ENCODE measurements at places on chromosomes 2 and 18.

GRCh38 chr2:70340761-70341476, 39.1 kb upstream of the FAM136A start:
- peak; percentile 62 for DNase-seq

DNA sequence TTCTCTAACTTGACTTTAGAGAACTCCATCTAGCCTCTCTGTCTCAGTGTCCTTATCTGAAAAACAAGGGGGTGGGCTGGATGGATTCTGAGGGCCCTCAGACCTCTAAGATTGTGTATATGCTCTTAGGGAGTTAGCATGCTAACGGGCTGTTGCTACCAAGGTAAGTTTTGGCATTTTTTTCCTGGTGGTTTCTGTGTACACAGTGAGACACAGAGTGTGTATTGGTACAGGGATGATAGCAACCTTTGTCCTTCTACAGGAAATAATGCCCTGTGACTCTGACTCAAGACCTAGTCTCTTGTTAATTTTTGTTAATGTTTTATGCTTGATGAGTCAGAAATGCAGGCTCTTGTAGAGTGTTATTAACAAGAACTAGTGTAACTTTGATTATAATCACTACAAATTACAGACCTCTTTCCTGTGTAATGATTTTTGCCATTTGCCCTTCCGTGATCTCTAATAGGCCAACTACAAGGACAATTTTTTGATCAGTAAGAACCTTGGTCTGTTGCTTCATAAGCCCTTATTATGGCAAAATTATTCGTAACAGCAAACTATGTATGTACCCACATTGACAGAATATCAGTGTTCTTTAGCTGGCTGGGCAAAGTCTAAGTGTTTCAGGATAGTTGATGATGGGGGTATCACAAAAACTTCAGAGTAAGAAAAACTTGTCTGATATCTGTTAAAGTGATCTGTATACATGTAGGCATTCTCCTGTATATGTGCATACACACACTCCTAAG, 89.7 kb downstream of the SPTBN1 start:
- DNase-seq = no peak

- DNase-seq = no peak
These were observed 34.5 kb downstream of the FARP2 start for GRCh38 chr2:241390301-241391206.

GRCh38 chr2:6352906-6353515, 512.7 kb downstream of the CMPK2 start:
- no peak for DNase-seq

DNA sequence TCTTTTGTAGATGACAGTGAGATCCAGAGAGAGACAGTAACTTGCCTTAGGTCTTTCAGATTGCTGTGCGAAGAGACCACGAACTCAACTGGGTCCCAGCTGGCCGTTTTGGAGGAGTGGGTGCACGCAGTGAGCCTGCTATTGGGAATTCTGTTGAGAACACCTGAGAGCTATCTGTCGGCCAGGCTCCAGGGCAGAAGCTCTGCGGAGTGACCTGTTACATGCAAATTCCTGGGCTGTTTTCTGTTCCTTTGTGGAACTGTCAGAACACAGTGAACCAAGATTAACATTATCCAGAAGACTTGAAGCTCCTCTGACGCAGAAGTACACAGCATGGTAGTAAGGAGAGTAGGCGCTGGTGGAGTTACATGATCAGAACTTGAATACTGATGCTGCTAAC, 99.5 kb upstream of the LMAN1 start:
- DNase-seq = no peak

DNA sequence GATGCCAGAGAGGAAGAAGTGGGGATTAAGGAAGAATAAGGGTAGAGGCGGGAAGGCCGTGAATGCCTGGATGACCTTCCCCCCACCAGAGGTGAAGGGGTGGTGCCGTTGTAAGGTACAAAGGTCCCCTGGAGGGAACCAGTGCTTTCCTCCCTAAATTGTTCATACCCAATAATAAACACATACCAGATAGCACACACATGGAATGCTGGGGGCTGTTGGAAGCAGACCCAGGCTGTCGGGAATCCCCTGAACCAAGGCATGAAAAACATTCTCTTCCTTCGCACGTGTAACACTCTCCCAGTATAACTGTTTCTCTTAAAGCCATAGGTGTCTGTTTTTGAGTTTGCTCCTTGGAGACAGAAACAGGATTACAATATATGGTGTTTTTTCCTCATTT, 107.1 kb upstream of the CTAGE1 start:
- no peak for DNase-seq

DNA sequence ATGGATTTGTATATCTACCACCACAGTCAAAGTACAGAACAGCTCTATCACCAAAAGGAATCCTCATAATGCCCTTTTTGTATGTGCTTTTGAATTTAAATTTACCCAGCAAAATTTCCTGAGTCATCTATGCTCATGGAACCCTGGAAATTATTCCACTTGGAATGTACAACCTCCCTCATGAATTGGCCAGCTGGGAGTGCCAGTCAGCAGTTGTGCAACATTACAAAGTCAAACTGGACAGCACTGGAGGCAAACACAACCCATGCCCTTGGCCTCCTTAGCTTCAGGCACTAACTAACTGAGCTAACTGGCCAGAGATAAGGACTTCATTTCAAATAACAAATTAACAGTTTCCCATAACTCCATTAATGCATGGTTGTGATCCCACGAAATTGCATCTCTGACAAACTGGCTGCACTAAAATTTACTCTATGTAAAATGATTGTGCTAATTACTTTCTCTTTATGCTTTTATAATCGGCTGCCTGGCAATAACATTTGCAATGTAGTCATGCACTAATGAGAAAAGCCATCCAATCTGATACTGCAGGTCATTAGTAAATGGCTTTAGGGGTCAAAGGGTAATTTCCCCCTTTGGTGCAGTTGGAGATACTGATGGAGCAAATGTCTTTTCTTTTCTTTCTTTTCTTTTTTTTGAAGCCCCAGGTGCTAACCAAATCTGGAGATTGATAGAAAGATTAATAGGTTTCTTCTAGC, 270.5 kb downstream of the ACTR3 start:
- DNase-seq = no peak

DNA sequence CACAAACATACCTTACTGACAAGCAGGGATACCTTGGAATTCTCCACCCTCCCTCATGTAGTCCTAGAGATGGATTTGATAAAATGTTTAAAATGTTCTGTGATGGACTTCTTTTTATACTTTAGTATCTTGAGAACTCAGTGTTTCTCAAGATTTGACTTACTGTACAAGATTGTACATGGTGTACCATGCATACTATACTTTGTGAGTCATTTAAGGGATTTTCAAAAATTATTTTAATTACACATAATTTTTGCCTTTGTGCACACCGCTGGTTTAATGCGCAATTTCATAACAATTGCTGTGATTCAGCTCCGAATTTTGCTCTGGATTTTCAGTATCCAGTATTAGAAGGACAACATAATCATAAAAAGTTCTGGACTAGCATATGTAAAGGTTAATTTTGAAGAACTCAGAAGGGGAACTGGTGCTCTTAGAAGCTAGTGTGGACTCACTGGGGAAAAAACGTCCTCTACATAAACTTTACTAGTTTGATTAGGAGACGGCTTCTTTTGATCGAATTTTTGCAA, 78.6 kb upstream of the ACSL3 start:
- DNase-seq = no peak

DNA sequence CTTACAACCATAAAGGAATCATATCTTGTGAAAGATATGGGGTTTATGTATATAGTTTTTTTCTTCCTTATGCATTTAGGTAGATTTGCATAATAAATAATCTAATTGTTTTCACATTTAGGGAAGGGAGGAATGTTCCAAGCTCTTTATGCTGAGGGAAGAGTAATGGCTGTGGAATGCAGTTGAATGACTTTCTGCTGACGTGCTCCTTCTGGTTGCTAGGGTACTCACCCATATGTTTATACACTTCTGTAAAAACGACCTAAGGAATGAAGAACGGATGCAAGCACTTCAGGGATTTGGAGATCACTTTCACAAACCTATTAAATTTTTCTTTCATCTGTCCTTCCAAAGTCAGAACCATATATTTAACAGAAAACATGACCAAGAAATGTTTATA, 29.2 kb upstream of the PPP4R1 start:
- DNase-seq = no peak

GRCh38 chr18:35203067-35203466, 37.8 kb upstream of the ZNF397 start:
- DNase-seq = no peak

- no peak for DNase-seq
These were observed 13.1 kb downstream of the CYRIA start for GRCh38 chr2:16652296-16653082.

DNA sequence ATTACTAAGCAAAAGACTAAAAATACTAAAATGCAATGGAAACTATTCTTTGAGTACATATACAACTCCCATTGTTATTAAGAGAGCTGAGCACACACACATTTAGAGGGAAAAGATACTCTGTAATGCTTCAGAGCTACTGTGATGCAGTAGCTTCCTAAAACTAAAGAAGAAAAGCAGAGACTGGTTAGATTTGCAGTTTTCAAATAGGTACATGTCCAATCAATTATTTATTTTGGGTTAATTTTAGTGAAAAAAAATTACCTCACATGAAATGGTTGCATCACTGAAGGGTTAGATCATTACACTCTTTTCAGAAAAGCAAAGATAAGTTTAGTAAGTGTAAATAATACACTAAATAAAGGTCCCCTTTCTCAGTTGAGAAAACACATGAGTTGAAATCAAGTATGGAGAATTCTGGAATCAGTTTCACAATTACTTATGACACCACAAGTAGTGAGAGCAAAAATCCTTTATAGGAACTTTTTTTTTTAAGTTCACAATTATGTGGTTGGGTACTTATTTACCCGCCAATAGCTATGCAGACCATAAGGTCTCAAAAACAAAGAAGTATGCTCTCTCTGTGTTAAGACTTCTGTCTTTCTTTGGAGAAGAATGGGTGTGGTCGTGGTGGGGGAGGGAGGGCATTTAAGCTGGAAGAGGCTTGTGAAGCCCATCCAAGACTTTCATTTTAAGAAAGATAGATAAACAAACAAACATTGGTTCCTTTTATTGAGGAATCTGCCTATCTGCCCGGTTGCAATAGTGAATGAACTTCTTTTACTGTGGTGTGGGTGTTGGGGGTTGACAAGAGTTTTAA, 25.3 kb upstream of the SERTAD2 start:
- no peak for DNase-seq

Measured in CD8-positive, alpha-beta T cell (primary cell).